ENCODE measurements at places on chromosomes 3 and 15. TPM values are rescaled to one million over a fixed set of nuclear protein-coding genes. Genes with fewer than 3 reads are reported as not detected.

DNA sequence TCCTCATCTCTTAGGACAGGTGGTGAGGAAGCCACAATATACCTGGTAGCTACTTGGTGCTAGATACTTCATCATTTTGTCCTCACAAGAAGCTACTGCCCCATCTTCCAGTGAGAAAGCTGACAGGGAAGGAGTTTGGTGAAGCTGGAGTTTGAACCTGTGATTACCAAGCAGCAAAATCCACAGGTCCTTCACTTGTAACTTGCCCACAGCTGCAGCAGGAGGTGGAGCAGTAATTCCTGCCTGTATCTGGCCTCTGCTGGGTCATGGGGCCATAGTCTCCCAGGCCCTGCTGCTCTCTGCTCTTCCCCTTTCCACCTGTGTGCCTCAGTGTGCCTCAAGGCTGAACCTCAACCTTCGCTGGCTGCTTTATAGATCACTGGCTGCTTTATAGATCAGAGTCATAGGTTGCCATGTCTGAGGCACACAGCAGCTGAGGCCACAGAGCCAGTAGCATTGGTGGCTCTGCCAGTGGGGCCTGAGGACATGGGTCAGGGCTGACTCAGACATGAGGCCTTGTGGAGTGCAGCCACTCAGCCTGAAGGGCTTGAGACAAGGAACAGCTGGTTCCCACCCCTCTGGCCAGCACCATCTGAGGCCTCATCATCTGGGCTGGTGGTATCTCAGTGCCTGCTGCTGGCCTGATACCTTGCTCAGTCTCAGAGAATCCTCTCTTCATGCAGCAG, 11.1 kb upstream of the CHRNB4 start:
- DNase-seq, result no peak

DNA sequence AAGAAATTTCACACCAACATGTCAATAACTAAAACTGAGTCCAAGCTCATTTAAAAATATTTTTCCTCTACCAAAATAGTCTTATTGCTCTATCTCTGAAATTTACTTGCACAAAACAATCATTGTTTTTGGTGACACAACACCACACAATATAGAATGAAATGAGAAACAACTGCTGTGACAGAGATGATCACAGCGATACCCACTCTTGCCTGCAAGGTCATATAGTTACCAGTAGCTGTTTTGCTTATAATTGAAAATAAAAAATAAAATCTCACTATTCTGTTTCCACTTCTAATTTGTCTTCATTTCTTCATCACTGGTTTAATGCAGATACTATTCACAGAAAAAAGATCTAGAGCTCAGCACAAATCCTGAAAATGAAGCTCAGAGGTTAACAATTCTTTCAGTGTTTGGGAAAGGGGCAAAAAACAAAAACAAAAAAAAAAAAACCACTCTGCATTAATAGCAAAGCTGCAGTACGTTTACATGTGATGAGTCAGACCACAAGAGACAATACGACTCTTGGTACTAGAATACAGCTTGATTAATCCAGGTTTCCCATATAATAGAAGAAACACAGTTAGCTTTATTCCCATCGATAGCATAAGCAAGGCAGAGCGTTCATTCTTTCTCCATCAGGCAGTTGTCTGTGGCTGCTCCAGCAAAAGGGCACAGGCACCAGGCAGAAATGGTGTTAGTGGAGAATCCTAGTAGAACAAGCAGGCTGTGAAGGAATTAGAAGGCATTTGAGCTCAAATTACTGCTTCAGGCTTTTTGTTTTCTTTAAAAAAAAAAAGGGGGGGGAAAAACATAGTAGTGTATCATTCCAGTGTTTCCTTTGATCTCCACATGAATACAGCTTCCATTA, 773 bp downstream of the ANKRD28 start:
- no peak for DNase-seq

- DNase-seq, result no peak
These were observed 79.5 kb upstream of the KCNMB2 start for GRCh38 chr3:178456621-178457285.

- no peak for DNase-seq
These were observed 17.4 kb downstream of the TLE3 start for GRCh38 chr15:70080347-70080746.

UACA gene
- total RNA-seq, result 25.8 TPM

GRCh38 chr15:83379579-83379959, 67.6 kb upstream of the SH3GL3 start:
- no peak for DNase-seq

DNA sequence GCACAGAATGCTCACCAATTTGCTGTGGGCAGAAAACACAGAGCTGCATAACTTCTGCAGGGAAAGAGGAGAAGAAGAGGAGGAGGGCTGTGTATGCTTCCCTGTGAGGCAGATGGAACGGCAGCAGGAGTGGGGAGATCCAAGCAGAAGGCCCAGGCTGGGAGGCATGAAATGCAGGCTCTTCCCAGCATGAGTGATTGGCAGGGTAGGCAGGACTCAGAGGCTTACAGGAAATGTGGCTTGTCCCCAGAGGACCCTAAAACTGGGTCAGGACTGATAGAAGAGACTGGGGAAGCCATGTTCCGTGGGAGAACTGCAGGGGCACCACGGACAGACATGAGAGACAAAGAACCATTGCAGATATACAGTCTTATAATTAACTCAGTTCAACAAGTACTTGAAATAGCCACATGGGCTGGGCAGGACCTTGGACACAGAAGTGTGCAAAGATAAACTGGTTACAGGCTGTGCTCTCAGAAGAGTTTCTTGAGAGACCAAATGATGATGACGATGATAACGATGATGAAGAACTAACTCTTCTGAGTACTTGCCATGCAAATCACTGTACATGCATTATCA, 286.9 kb downstream of the EPHB1 start:
- DNase-seq, result no peak

DNA sequence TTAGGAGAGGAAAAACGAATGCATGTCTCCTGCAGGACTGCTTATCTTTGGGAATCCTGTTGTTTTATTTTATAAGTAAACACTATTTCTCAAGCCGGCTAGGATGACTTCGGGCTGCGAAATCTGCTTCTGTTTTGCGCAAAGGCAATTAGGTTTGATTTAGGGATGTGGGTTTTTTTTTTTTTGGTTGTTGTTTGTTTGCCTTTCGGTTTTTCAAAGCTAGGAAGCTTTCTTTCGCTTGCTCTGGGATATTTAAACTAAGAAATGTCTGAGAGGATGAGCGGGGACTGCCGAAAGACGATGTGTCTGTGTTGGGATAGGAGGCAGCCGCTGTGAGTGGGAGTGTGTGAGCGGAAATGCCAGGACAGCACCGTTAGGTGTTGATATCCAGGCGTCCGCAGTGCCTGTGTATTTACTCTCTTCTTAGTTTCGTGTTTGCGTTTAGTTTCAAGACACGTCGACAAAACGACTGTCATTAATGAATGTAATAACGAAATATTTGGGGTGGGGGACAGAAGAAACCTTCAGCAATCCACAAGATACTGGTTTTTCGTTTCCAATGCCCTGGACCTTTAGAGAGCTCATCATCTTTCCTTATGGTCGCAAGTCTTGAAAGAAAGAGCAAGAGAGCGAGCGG, 604 bp downstream of the ISL2 start:
- DNase-seq, result no peak

FANCI gene
- total RNA-seq, result 3.2 TPM

SPINK8 gene
- total RNA-seq, result not detected

- DNase-seq, result no peak
These were observed 28.9 kb upstream of the ACP3 start for GRCh38 chr3:132288357-132288756.

- DNase-seq, result no peak
These were observed 17.7 kb upstream of the SLMAP start for GRCh38 chr3:57738391-57738790.

- no peak for DNase-seq
These were observed 27.2 kb downstream of the AKAP13 start for GRCh38 chr15:85407421-85408269.

MST1R gene
- total RNA-seq, result 1.2 TPM

TMCO5A gene
- not detected for total RNA-seq

C2CD4A gene
- not detected for total RNA-seq

- DNase-seq, result no peak
These were observed 657.5 kb downstream of the GRM7 start for GRCh38 chr3:7518456-7518855.

DNA sequence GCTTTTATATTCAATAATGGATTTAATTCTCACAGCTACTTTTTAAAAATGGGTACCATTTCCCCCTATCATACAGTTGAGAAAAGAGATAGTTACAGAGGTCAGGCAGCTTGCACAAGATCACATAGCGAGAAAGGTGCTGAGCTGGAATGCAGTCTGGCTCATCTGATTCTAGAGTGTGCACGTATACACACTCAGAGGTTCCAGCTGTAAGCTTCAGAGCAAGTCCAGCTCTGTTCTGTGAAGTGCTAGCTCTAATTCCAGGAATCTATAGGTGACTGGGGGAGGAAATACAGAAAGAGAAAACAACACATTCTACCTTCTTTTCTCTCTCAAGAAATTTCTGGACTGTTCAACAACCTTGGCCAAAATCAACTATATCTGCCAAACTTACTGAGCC, 318.7 kb downstream of the FOXP1 start:
- no peak for DNase-seq

- DNase-seq, result no peak
These were observed 212.8 kb upstream of the C2CD4B start for GRCh38 chr15:62377736-62378480.

PLSCR2 gene
- not detected for total RNA-seq

GRCh38 chr15:95610945-95611344, 719.6 kb upstream of the NR2F2 start:
- no peak for DNase-seq

GRCh38 chr3:188605905-188606304, 451.9 kb downstream of the LPP start:
- no peak for DNase-seq

GRCh38 chr15:81642451-81642990, 268.5 kb upstream of the TMC3 start:
- DNase-seq, result no peak

GRCh38 chr3:141051443-141052200, 475 bp downstream of the SPSB4 start:
- no peak for DNase-seq

DNA sequence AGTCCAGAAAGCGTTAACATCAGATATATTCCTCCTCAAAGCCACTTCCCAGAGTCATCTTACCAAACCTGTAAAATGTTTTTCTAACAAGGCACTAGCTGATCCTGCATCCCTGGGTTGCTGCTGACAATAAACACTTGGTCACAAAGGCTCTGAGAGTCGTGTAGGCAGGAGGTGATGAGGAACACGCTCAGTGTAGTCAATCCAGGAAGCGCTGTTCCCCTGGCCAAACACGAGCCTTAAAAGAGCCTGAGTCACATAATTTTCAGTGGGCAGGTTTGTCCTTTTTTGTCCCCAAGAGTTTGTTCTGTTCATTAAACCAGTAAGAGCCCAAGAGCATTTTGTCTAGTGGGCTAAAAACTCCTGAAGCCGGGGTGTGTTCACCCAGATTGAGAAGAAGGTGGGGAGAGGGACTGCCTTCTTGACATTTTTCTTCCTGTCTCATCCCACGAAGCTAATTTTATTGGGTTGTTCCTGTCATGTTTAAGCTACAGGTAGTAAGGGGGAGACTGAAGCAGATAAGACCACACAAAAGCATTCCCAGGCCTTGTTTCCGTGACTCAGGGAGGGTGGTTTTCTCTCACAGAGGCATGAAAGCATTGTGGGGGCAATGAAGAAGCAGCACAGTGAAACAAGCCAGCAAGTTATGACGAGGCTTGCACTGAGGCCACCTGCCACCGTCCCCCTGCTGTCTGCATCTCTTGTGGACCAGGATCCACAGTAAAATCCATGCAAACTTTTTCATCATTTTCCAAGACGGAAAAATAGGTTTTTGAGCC, 73.7 kb downstream of the FOXB1 start:
- DNase-seq, result no peak

THAP10 gene
- total RNA-seq, result 3.7 TPM

DNA sequence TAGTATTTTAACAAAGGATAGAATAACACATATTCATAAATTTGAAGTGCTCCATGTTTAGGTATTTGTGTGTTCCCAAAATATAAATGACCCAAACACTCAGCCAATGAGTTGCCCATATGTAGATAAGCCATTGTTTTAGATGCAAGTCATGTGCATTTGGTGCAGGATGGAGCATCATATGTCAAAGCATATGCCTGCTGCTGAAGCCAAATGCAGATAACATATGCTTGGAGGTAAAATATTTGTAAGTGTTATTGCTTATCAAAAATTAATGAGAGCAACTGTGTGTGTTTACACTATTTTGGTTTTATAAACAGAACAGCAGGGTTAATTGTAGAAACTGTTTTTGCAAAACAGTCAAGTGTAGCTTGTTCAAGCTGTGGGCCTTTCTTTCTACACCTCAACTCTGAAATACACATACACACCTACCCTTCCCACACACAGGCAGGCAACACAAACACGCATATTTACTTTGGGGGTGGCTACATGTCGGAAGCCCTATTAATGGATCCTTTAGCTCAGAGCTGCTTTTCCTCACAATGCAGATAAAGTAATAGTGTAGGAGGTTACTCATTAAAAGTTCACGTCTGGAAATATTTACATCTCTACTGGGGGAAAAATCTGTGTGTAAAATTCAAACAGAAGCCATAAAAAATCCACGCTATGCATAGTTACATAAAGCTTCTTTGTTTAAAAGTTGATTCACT, 521.4 kb downstream of the ZNF385D start:
- DNase-seq, result no peak

All from Right ventricle myocardium inferior (tissue), 1 donor.